Chondrocyte (in vitro differentiated cells): ENCODE measurements at places on chromosomes 12 and 14. TPM values are rescaled to one million over a fixed set of nuclear protein-coding genes. Genes with fewer than 3 reads are reported as not detected.

Gene SLC39A5
- 0.41 to 0.68 TPM (median 0.47 TPM) in 3 replicates for total RNA-seq

GRCh38 chr12:74111688-74112360 lies 425.8 kb upstream of the ATXN7L3B start:
- H3K27me3 ChIP-seq = no peaks in the 10 kb centered on the region
- H3K36me3 ChIP-seq = no peaks in the 10 kb centered on the region
- no peaks in the 10 kb centered on the region for H3K4me1 ChIP-seq
- H3K27ac ChIP-seq = no peak overlapping the region

GRCh38 chr12:14129611-14130195 lies 148.3 kb upstream of the GRIN2B start:
- no peak for DNase-seq
- no peaks in the 10 kb centered on the region for H3K36me3 ChIP-seq
- H3K4me3 ChIP-seq = no peak overlapping the region
- H3K27me3 ChIP-seq = no peaks in the 10 kb centered on the region

DNA sequence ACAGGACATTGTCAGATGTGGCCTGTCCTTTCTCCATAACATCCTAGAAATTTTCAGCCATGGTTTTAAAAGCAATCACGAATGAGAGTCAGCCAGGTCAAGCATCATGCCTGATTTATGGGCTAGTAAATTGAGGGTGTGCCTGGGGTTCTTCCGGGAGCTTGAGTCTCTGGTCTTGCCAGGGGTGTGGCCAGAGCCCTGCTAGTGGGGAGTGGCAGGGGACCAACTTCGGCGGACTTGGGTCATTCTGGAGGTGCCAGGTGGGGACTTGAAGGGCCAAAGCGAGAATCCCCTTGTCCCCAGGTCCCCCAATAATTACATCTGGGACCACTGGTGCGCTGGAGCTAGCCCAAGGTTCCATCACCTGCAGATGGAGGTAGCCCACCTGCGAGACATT lies 5.7 kb downstream of the OTUB2 start:
- no peak overlapping the region for H3K4me3 ChIP-seq
- no peaks in the 10 kb centered on the region for H3K36me3 ChIP-seq
- no peaks in the 10 kb centered on the region for H3K4me1 ChIP-seq

DNA sequence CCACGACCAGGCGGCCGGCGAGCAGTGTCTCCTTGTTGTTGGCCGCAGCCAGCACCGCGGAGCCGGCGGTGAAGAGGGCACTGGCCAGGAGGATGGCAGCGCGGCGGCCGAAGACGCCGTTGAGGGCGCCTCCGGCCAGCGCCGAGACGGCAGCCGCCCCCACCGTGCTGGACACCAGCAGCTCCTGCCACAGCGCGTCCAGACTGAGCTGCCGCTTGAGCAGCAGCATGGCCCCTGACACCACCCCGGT lies 691 bp downstream of the SLC2A13 start:
- H3K4me3 ChIP-seq = peak overlapping the region; percentile 64
- H3K27ac ChIP-seq = no peak overlapping the region
- H3K4me1 ChIP-seq = peaks cover 34% of the 10 kb centered on the region
- no peaks in the 10 kb centered on the region for H3K27me3 ChIP-seq

GRCh38 chr12:99223579-99223978 lies 424.0 kb upstream of the GARIN6 start:
- DNase-seq = no peak
- no peaks in the 10 kb centered on the region for H3K36me3 ChIP-seq
- no peaks in the 10 kb centered on the region for H3K4me1 ChIP-seq
- H3K27me3 ChIP-seq = no peaks in the 10 kb centered on the region

DNA sequence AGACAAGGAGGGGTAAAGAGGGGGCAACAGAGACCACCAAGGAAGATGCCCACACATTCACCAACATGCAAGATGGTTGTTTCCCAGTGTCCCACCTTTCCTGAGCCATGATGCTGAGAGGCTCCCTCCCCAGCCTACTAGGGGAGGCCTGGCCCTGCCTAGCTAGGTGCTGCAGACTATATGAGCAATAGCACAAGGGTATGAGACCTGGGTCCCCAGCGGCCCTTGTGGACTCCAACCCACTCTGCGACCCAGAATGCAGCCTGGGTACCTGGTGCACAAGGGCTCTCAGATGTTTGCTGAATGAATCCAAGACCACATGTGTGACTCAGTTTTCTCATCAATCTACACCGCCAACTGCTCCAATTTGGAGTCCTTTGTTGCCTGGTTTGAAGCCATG lies 13.9 kb downstream of the TGFB3 start:
- H3K4me3 ChIP-seq = no peak overlapping the region
- no peak overlapping the region for H3K27ac ChIP-seq
- DNase-seq = no peak
- H3K36me3 ChIP-seq = peaks cover 51% of the 10 kb centered on the region
- H3K4me1 ChIP-seq = peaks cover 42% of the 10 kb centered on the region

DNA sequence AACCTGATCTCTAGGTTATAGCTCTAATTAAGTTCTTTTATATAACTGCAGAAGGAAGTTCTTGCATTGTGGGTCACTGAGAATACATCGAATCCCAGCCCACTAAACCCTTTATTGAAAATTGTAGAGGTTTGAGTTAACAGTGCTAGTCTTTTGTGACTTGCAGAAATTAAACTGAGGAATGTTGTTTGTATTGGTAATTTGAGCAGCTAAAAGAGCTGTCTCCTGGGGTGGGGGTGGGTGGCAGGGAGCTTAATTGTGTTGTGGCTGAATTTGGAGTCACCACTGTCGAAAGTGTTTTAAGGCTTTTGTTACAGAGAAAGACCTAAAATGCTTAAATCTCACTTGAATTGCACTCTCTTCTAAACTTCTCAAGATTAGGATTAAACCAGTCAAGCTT lies 3.2 kb upstream of the COX8C start:
- peaks cover 1% of the 10 kb centered on the region for H3K36me3 ChIP-seq
- H3K27ac ChIP-seq = no peak overlapping the region

Gene FAIM2
- total RNA-seq = 0.47 to 1.3 TPM (median 0.74 TPM) in 3 replicates

DNA sequence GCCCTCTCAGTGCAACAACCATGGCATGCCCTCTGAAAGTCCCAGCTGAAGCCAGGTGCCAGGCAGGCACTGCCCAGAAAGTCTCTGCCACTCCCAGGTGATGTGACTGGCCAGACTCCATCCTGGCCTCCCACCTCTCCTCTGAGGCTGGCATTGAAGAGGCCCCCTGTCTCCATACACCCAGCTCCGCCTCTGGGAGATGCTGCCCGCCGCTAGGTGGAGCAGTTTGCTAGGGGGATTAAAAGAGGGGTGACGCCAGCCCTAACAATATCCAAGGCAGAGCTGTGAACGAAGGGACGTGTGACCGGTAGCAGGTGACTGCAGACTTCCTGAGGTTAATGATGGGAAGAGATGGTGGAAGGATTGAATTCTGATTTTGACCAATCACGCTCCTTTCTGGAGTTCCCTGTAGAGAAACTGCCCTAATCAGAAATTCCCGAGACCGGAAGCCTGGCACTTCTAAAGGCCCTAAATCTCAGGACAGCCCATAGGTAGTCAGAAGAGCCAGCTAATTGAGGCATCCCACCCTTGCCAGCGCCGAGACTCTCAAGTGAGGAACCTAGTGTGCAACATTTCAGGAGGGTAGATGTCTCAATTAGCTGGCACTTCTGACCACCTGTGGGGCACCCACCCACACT lies 8.3 kb upstream of the PLEK2 start:
- no peaks in the 10 kb centered on the region for H3K36me3 ChIP-seq
- H3K4me1 ChIP-seq = no peaks in the 10 kb centered on the region
- no peak overlapping the region for H3K27ac ChIP-seq

Gene SCNN1A
- 0.87 to 2.6 TPM (median 1.9 TPM) in 3 replicates for total RNA-seq

- no peak overlapping the region for H3K27ac ChIP-seq
- no peaks in the 10 kb centered on the region for H3K4me1 ChIP-seq
- H3K27me3 ChIP-seq = peaks cover 8% of the 10 kb centered on the region
- peak; percentile 70 for DNase-seq
- no peak overlapping the region for H3K4me3 ChIP-seq
Measured at GRCh38 chr12:113439606-113440030, 17.4 kb downstream of the SDSL start.

- no peak for DNase-seq
- H3K4me1 ChIP-seq = peaks cover 71% of the 10 kb centered on the region
- H3K36me3 ChIP-seq = no peaks in the 10 kb centered on the region
Measured at GRCh38 chr12:116922194-116922897, 11.6 kb downstream of the FBXW8 start.

DNA sequence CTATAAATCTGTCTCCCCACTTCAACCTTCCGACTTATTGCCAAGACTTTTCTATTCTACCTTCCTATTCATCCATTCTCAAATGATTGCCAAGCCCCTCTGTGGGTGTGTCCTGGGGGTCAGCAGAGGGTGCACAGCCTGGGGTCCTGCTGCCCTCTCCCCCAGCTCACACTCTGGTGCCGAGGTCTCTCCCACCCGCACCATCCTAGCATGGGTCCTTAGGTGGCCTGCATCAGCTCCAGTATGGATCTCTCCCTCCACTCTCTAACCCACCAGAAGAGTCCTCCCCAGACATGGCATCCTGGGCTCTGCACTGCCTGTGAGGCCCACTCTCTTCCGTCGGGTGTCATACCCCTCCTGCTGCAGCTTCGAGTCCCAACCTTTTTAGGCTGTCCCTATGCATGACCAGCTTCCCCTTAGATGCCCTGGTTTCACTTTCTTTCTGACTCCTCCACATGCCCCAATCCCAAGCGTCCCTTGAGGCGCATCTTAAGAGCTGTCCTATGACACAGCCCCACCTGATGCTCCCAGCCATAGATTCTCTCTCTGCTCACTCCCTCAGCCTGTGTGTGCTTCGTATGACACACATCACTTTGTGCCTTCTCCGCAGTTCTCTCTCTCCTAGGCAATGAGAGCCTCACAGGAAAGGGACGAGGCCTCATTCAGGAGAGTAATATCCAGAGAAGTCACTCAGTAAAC lies 43.9 kb downstream of the GIT2 start:
- peaks cover 19% of the 10 kb centered on the region for H3K36me3 ChIP-seq
- H3K4me3 ChIP-seq = no peak overlapping the region
- peaks cover 61% of the 10 kb centered on the region for H3K4me1 ChIP-seq
- no peaks in the 10 kb centered on the region for H3K27me3 ChIP-seq
- H3K27ac ChIP-seq = peak overlapping the region; percentile 96

Gene COX8C
- not detected in 3 replicates for total RNA-seq

Gene LUM
- 462 to 834 TPM (median 481 TPM) in 3 replicates for total RNA-seq
